NCI-H524 (cell line): ENCODE measurements at places on chromosomes 16 and 17.

- no peak for DNase-seq
These were observed 2.0 kb upstream of the TRIM65 start for GRCh38 chr17:75898791-75899190.

GRCh38 chr16:4085405-4085970, 30.8 kb downstream of the ADCY9 start:
- no peak for DNase-seq

GRCh38 chr17:17900615-17901520, 64.1 kb upstream of the SREBF1 start:
- DNase-seq = no peak

DNA sequence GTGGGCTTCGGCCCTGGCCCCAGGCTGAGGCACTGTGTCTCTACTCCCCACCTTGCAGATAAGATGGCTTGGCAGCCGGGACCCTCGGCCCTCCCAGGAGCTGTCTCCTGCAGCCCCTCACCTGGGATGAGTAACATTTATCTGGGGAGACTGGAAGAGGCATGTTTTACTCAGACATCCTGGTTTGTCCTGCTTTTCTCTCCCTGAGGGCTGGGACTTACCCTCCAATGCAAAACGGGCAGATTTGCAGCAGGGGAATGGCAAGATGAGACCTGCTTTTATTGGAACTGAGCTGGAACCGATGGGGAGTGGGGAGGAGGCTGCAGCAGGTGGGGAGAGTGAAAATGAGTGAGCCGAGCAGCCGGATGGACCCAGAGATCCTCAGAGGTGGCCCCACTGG, 27.3 kb upstream of the UBE2G1 start:
- no peak for DNase-seq

DNA sequence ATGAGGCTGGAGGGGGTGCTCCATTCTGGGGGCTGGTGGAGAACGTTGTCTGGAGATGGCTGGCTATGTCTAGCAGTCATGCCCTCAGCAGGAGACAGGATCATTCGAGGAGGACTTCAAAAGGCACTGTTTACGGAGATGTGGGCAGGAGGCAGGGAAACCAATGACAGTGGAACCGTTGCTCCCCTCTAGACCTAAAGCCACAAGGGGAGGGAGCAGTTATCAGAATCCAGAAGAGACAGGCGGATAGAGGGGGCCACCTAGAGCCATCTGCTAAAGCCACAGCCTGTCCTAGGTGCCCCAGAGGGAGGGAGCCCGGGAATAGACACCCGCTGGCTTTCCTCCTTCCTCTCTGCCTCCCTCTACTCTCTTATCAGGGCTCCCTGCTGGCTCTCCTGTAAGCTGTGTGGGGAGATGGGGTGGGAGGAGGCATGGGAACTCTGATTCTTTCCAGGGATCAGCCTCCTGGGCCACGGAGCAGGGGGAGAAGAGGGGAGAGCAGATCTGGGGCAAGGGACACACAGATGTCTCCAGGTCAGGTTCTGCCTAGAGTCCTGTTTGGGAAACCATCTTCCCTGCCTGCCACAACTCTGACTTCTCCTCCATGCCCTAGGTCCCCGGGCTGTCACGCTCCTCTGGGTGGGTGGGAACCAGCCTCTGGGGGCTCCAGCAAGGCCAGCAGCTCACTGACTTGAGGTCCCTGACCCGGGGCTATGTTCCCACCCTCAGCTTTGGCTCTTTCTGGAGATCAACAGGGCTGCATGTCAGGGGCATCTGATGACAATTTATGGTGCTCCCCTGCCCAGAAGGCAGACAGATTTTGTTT, 42.3 kb downstream of the IRX3 start:
- no peak for DNase-seq

- no peak for DNase-seq
These were observed 42.3 kb downstream of the FZD2 start for GRCh38 chr17:44599298-44600175.

- DNase-seq = peak; percentile 82
These were observed 18.8 kb downstream of the ALOX15B start for GRCh38 chr17:8057691-8058114.

DNA sequence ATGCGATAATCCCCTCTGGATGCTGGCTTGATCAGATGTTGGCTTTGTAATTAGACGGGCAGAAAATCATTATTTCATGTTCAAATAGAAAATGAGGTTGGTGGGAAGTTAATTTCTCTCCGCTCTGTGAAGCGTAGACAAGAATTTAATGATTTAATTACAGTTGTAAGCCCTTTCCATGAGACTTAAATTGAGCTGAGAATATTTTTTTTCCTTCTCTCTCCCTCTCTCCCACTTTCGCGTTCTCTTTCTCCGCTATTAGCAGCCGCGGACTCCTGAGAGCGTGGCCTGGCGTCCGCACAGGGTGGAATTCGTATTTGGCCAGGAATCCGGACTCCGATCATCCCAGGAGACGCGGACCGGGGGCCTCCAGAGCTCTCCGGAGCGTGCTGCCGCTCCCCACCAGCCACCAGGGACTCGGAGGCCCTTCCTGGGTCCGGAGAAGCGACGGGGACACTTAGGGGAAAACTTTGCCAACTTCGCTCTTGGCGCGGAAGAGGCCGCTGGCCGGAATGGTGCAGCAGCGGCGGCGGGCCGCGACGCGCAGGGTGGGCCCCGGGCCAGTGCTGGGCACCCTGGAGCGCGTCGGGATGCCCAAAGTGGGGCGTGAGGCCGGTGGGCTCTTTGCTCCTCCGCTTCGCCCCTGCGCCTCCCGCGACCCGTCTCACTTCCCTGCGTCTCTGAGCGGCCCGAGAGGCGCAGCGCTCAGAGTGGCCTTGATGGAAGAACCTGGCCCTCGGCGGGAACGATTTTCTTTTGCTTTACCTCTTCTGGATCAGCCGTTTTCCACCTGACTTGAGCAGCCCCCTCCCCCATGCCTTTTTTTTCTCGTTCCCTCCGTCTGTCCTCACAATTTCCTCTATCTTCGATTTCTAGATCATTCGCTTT, 3.6 kb upstream of the IRX3 start:
- no peak for DNase-seq

DNA sequence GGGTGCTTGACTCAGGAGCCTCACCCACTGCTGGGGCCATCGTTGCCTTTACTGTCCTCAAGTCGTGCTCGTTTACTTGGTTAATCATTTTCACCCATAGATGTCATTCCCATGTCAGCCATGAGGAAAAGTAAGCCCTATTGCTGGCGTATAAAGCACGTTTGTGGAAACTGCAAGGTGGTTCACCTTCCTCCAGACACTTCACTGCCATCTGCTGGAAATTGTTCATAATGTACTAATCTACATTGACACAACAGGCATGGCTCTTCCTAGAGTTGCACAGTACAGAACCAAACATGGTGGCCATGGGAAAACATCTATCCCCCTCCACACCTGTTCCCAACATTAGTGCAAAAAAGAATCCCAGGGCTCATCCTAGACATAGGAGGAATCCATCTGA, 116.6 kb downstream of the ZNF18 start:
- peak; percentile 31 for DNase-seq

DNA sequence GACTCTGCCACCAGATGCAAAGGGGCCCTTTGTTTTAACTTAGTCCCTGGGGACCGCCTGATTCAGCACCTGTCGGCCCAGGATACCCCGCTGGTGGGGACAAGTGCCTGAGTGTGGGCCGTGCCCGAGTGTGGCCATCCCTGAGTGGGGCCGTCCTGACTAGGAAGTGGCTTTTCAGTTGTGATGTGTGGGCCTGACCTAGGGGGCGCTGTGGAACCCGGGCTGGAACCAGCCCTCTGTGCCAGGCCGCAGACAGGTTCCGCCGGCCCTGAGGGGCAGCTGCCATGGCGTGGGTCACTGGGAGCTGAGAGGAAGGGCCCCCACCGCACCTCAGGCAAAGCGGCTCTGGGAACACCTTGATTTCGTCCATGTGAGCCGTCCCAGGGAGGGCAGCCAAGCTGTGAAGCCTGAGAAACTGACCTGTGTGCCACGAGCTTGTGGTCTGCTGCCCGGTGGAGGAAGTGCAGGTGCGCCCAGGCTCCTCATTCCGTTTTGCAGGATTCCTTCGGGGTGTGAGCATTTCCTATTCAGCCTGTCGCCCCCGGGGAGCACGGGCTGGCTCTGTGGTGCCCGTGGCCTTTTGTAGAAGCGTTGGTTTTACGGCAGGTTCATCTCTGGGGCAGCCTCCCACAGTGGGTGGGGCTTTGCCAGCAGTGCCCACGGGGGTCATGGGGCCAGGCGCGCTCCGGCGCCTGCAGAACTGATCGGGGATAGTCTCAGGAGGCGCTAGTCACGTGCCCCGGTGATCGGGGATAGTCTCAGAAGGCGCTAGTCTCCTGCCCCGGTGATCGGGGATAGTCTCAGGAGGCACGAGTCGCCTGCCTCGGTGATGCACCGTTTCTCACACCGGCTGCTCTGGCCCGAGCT, 5.3 kb downstream of the RPL13 start:
- DNase-seq = peak; percentile 66

GRCh38 chr16:75495076-75495674, at the start of gene CHST6:
TSS of gene CHST6 (minus strand) at chr16:75495441. CDS start at chr16:75479828, 15,613 bp downstream.
- DNase-seq = peak; percentile 31

GRCh38 chr17:40623419-40624210, 24.0 kb downstream of the SMARCE1 start:
- DNase-seq = no peak

DNA sequence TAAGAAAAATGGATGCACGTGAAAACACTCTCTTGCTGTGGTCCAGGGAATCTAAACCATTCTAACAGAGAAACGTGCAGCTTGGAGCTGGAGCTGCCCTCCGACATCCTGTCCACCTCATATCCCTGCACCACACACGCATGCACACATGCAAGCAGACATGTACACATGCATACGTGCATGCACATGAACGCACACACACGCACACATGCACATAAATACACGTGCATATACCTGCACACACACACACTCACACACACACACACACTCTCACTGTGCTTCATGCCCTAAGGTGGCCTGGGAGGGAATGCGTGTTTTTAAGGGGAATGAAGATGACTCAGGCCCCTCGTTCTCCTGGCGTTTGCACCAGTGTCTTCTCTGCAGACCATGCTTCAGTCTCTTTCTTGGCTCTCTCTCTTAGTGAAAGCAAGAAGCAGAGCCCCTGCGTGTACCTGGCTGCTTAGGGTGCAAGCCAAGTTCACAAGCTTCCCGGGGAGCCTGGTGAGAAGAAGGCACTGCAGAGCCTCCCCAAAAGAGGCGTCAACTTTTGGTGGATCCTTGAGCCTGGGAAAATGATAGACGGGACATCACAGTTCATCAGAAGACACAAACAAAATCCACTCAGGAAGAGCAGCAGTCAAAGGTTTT, 72.8 kb downstream of the GOSR1 start:
- no peak for DNase-seq

DNA sequence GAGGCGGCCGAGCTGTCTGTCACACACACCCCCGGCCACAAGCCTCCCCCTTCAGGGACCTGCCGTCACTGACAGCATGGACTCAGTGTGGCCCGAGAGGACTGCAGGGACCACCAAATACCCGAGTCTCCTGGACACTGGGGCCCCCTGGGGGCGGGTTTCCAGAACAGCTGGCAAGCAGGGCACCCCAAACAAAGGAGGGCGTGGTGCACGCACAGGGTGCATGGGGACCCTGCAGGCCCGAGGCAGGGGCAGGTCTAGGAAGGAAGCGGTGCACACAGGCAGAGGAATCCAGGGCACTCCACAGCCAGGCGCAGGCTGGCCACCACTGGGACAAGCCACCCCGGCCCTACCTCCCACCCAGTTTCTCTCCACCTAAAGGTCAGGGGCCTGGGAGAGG, 28.7 kb upstream of the ENPP7 start:
- DNase-seq = peak; percentile 62

DNA sequence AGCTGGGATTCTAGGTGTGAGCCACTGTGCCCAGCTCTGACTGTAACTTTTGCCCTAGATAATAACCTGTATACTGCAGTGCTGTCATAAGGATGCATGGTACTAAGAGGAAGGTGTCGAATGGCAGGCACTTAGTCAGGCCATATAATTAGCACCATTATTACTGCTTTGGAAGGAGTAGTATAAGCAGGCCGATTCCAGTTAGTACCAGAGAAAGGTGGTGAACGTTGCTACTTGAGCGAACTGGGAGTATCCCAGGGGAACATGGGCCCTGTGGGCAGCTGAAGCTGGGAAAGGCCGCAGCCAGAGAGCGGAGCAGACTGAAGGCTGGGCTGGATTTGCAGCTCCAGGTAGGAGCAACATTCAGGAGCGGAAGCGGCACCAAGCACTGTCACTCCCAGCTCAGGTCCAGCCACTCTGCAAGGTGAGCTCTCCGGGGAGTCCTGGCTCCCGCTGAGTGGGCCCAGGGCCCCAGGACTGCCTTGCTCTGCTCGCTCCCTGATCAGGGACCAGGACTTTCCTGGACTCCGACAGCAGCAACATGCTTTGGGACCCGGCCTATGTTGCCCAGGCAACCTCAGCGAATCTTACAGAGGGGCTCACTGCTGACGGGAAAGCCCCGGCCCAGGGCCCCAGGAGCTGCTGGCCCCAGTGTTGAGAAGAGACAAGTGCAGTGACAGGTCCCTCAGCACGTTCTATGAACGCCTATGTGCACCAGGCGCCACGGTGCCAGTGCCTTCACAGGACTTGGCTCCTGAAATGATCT, 28.6 kb downstream of the C16orf74 start:
- DNase-seq = no peak

GRCh38 chr16:86221085-86221484, 289.2 kb upstream of the FOXF1 start:
- no peak for DNase-seq

DNA sequence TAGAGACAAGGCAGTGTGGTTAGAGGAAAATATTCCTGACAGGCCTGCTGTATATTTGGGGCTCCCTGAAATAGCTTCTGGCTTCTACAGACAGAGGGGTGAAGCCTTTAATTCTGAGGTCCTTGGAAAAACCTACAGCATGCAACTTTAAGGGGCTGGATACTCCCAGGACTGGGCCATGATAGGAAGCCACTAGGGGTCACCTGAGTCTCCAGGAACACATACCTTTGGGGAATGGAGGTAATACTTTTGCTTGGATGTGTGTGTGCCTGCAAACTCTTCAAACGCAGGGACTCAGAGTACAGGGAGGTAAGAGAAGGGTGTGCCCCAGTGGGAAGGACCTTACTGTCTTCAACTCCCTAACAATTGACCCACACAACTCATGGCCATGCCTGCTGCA, 4.1 kb downstream of the ASIC2 start:
- DNase-seq = no peak

GRCh38 chr16:68907781-68908181, 64.5 kb downstream of the TANGO6 start:
- no peak for DNase-seq

DNA sequence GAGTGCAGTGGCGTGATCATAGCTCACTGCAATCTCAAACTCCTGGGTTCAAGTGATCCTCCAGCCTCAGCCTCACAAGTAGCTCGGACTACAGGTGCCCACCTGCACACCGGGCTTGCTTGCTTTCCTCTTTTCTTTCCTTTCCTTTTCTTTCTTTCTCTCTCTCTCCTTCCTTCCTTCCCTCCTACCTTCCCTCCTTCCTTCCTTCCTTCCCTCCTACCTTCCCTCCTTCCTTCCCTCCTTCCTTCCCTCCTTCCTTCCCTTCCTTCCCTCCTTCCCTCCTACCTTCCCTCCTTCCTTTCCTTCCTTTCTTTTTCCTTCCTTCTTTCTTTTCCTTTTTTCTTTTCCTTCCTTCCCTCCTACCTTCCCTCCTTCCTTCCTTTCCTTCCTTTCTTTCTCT, 225.5 kb downstream of the MRTFB start:
- no peak for DNase-seq
